ENCODE measurements at places on chromosomes 11 and 22.
A peak's percentile ranks its signal among the peaks of the same experiment; 100 is the strongest.

- DNase-seq, result no peak
Observed at GRCh38 chr22:31881865-31882264, 62.5 kb upstream of the YWHAH start.

DNA sequence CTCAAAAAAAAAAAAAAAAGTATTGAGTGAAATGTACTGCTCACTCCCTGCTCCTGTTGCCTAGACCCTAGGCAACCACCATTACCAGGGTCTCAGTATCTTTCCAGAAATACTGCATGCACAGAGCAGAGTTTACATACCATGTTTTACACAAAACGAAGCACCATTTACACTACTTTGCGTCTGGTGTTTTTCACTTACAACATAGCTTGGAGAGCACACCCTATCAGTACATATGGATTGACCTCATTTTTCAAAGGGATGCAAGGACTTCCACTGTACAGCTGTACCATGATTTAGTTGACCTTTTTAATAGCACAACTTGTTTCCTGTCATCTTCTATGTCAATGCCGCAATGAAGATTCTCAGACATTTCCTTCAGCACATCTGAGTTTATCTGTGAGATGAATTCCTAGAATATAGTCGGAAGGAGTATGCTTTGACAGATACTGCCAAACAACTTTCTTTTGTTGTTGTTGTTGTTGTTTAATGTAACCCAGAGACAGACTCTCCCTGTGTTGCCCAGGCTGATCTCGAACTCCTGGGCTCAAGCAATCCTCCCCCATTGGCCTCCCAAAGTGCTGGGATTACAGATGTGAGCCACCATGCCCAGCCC lies 6.1 kb downstream of the MYH9 start:
- no peak for DNase-seq

DNA sequence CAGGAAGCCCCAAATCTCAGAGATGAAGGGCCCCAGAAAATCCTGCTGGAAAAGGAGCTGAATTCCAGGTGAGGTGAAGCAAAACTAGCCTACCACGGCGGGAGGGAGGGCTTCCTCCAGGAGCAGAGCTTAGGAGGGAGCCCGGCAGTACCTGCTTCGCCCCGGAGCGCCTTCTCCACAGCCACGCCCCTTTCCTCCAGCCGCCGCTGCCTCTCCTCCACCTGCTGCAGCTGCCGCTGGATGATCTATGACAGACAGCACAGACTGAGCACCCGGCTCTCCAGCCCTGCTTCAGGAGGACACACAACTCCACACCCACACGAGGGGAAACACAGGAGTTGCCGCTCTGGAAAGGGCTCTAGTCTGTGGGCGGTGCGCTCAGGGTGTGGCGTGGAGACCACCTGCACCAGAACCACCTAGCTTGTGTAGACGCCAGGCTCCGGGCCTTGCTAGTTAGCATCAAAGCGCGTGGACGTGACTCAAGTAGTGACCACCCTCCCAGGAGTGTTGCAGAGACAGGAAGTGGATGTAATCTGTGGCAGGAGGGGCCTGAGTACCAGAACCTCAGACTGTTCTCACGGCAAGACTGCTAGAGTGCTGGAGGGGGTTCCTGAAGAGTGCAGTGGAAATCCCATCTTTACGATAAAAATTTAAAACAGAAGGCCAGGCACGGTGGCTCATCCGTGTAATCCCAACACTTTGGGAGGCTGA lies 34.6 kb upstream of the BID start:
- no peak for DNase-seq

- peak; percentile 46 for DNase-seq
Observed at GRCh38 chr11:46489656-46490560, 98.3 kb upstream of the CHRM4 start.

DNA sequence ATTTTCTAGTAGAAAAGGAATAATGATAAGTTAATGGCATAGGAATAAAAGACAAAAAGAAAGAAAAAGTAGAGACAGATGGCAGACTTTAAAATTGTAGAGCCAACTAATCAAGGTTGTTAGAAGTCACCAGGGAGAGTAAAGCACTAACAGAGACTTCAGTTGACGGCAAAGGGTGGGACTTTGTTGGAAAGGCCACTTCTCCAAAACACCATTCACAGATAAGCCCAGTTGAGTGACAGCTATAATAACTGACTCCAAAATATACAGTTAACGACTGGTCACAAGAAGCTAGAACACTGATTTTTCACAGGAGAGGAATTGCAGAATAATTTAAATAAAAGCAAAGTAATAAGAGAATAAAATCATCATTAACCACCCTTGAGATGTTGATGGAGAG lies 16.0 kb upstream of the SOX6 start:
- DNase-seq, result no peak

Data from fibroblast of skin of back (primary cell).